Foreskin keratinocyte (primary cell): ENCODE measurements at places on chromosomes 2 and 18.

- DNase-seq = no peak
Measured at GRCh38 chr2:65979446-65979845, 455.5 kb upstream of the MEIS1 start.

- no peak for DNase-seq
Measured at GRCh38 chr2:239770246-239770639, 254.9 kb downstream of the NDUFA10 start.

GRCh38 chr2:175342085-175342484 is 160.6 kb upstream of the ATP5MC3 start:
- DNase-seq = no peak

- DNase-seq = peak; percentile 4
Measured at GRCh38 chr2:107992069-107992468, 5.7 kb downstream of the SLC5A7 start.

- DNase-seq = no peak
Measured at GRCh38 chr2:210170196-210170445, 1.1 kb downstream of the KANSL1L start.

DNA sequence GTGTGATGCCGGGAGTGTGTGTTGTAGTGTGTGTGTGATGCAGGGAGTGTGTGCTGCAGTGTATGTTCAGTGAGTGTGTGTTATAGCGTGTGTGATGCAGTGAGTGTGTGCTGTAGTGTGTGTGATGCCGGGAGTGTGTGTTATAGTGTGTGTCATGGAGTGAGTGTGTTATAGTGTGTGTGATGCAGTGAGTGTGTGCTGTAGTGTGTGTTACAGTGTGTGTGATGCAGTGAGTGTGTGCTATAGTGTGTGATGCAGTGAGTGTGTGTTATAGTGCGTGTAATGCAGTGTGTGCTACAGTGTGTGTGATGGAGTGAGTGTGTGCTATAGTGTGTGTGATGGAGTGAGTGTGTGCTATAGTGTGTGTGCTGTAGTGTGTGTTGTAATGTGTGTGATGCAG is 182.1 kb upstream of the SOX11 start:
- DNase-seq = no peak

GRCh38 chr18:23835091-23835490 is 145.8 kb downstream of the LAMA3 start:
- peak; percentile 99 for DNase-seq

GRCh38 chr2:190319555-190320498 is at the start of gene HIBCH:
TSS of gene HIBCH (minus strand) at chr2:190319826. CDS start at chr2:190319750, 76 bp downstream.
- peak; percentile 99 for DNase-seq

GRCh38 chr2:62267696-62268095 is 71.8 kb downstream of the B3GNT2 start:
- DNase-seq = no peak

GRCh38 chr18:79572093-79572780 is 107.4 kb upstream of the CTDP1 start:
- DNase-seq = no peak
